ENCODE measurements at places on chromosomes 4 and X.

- no peak for DNase-seq
Observed at GRCh38 chrX:107602694-107603239, 25.5 kb upstream of the PRPS1 start.

GRCh38 chrX:147876849-147877646, 34.7 kb upstream of the FMR1 start:
- DNase-seq: no peak

DNA sequence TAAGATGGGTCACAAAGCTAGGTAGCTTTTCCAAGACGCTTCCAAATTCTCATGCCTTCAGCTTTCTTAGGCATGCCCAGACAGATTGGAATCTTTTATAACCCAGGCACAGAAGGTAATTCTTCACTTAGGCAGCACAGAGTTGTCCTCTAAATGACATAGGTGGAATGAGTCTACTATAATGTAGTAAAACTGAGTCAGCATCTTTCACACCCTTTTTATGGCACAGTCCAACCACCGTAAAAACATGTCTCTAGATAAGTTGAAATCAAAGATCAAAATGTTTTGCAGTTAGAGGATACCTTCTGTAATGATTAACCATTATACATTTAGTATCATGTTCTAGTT, 128.4 kb upstream of the FAT1 start:
- DNase-seq: no peak

DNA sequence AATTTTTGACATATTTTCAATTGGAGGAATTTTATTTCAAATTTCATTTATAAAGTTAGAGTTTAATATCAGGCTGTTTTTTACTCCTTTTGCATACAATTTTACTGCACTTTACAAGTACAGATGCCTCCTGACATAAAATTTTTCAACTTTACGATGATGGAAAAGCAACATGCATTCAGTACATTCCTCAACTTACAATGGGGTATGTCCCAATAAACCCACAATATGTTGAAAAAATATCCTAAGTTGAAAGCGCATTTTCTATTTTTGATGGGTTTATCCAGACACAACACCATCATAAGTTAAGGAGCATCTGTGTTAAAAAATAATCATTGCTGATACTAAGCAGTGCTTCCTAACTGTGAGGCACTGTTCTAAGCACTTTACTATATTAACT, 4.3 kb downstream of the KLHL5 start:
- no peak for DNase-seq

All from stimulated activated CD4-positive, alpha-beta T cell treated with anti-CD3 and anti-CD28 coated beads, Interleukin-15, amount 100 ng/mL, for 1 hour (primary cell).